Stimulated activated CD4-positive, alpha-beta T cell treated with anti-CD3 and anti-CD28 coated beads, Interleukin-15, amount 100 ng/mL, for 48 hours (primary cell): ENCODE measurements at places on chromosomes 13 and 19.

GRCh38 chr19:5293612-5294378, 46.8 kb downstream of the PTPRS start:
- peak; percentile 4 for DNase-seq

GRCh38 chr13:25167382-25168174, 4.5 kb downstream of the AMER2 start:
- DNase-seq, result no peak

GRCh38 chr19:56595548-56595899, 422 bp downstream of the ZNF71 start:
- DNase-seq, result no peak

- peak; percentile 35 for DNase-seq
Measured at GRCh38 chr13:109737606-109738005, 48.8 kb downstream of the IRS2 start.
